NCI-H1092 treated with DMSO at 0.1 percent for 48 hours (cell line): ENCODE measurements at places on chromosomes 6 and 20.

DNA sequence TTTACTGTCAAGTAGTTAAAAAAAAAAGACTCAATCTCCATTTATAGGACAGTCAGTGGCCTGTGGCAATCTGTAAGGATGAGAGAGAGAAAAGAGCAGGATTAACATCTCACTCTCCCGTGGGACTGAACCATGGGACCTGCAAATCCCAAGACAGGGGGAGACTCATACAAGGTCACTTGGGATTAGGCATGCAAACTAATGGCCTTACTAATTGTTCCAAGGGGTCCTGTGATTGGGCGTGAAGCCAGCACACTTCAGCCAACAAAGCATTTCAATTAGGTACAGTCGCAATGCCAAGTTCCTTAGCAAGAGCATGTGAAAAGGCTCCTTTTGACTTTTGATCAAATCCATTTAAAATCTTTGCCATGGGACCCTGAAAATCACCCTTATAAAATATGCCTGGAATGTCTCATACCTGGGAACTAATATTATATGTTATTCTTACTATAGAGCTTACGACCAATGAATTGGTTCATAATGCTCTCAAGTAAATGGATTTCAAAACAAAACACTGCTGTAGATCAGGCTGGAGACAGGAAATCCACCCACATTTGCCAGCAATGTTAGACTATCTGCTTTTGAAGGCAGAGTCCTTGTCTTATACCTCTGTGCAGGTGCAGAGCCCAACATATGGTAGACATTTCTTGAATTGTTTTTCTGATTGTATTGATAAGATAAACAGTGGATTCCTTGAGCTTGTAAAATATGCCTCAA lies 412.5 kb downstream of the GJA1 start:
- no peak for DNase-seq

- DNase-seq, result peak; percentile 7
Observed at GRCh38 chr6:28816909-28817807, 106.6 kb downstream of the TRIM27 start.

DNA sequence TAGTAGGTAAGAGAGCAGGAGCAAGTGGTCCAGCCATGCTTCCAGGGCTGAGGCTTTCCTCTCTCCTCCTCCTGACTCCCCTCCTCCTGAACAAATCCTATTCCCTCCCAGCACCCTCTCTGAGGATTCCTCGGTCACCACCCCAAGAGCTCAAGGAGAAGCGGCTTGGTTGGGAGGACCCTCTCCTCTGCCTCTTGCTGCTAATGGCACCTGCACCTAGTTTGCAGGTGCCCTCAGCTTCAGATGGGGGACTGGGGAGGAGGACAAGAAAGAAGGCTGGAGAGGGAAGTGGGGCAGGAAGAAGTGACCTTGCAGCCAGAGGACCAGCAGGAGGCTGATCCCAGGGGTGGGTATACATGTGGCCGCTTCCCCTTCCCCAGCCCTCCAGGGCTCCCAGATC lies 17.5 kb downstream of the NCR2 start:
- DNase-seq, result no peak

- DNase-seq, result no peak
Observed at GRCh38 chr6:4965562-4966389, 38.1 kb downstream of the RPP40 start.

GRCh38 chr20:59661621-59662020 lies 57.3 kb downstream of the PHACTR3 start:
- DNase-seq, result no peak

- no peak for DNase-seq
Observed at GRCh38 chr6:161480421-161481155, 206.7 kb upstream of the AGPAT4 start.

- DNase-seq, result no peak
Observed at GRCh38 chr6:33259032-33259431, 12.6 kb downstream of the VPS52 start.

- DNase-seq, result peak; percentile 10
Observed at GRCh38 chr6:41371992-41372831, 36.8 kb downstream of the NCR2 start.

- DNase-seq, result peak; percentile 73
Observed at GRCh38 chr6:151349651-151350270, 41.6 kb downstream of the ZBTB2 start.

DNA sequence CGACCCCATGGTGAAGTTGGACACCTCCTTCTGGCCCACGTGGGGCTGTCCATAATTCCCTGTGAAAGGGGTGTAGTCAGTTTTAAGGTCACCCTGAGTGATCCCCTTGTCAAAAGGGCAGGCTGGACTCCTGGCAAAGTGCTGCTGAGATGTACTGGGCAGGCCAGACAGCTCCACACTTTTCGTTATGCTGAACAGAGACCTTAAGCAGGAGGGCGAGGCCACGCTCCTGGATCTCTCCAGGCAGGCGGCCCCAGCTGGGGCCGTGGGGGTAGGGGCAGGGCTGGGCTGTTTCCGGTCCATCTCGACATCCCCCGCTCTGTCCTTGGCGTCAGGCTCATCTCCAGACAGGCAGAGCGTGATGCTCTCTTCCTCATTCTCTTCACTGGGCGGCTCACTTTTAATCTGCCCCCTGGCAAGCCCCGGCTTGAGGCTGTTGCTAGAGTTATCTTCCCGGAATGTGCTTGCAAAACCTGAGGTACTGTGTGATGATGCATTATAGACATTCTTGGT lies 56.7 kb downstream of the GJA10 start:
- no peak for DNase-seq

DNA sequence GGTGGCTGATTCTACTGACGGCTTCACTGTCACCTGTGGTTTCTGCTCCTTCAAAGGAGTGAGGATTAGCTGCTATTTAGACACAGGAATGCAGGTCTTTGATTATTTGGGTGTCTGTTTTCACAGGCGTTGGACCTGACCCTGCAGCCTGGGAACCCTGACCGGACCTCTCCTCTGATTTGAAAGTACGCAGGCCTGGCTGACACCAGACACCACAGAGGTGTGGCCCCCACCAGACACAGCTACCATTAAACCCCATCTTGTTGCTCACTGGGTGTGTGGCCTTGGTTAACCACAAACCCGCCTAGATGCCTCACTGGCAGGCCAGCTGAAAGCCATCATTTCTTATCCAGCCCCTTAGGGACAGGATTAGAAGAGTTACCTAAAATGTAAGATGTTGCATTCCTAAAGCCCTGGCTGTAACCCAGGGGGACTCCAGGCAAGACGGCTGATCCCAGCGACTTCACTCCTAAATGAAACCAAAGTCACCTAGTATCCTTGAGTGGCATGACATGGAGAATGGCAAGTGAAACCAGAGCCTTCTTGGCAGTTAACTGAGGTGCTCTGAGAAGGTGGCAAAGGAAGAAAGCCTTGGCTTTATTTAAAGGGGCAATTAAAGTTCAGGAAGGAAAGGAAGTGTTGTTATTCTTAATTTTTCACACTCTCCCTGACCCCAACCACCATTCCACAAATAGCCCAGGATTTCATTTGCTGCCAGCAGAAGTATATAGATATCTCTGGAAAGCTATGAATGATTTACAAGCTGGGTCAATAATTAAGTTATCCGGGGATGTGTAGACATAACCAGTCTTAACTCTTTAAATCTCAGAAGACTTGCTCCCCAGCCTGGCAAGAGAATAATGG lies 169.9 kb downstream of the QRSL1 start:
- DNase-seq, result no peak

DNA sequence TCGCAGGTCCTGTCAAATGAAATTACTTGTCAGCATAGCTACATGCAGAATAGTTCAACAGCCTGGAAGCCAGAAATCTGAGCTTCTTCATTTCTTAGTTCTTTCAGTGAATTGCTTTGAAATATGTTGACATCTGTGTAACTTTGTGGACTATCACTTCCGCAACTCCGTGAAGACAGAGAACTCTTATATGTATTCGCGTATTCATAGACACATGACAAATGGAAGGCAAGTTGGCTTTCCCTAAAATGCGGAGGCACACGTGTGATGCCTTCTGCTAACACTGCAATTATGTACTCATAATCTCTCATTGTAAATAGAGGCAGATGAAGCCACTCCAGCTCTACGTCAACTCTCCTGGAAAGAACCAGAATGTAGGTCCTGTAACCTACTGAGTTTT lies 701.5 kb downstream of the PRKN start:
- DNase-seq, result no peak

- no peak for DNase-seq
Observed at GRCh38 chr6:84329077-84329476, 101.6 kb upstream of the CEP162 start.

GRCh38 chr20:9068841-9069663 lies at the start of gene PLCB4:
Gene PLCB4 (plus strand): TSS chr20:9069087. CDS start chr20:9307815, 238,728 bp downstream.
- DNase-seq, result peak; percentile 74

- no peak for DNase-seq
Observed at GRCh38 chr6:105648276-105648675, 245.4 kb upstream of the PREP start.

DNA sequence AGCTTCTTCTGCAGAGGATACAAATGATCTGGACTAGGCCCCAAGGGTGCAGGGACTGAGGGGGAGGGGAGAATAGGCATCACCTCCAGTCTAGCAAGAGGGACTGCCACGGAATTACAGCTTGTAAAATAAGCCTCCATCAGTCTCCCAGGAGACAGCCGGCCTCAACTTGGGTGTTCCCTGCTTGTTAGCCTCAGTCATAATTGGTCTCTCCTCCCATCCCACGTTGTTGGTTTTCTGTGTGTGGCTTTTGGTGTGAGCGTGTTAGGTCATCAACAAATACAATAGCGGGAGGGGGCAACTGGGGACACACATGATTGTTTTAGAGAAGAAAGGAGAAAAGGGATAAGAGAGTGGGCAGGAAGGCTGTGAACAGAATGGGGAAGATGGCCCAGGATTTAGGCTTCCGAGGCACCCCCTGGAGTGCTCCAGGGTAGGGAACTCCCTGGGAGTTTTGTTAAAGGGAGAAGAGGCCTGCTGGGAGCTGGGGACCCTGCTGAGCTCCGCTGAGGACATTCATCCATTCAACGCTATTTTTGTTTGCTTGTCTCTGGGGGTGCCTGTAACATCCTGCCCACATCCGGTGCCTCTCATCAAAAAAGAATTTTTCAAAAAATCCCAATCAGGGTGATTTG lies 9.2 kb downstream of the FOXA2 start:
- peak; percentile 14 for DNase-seq

DNA sequence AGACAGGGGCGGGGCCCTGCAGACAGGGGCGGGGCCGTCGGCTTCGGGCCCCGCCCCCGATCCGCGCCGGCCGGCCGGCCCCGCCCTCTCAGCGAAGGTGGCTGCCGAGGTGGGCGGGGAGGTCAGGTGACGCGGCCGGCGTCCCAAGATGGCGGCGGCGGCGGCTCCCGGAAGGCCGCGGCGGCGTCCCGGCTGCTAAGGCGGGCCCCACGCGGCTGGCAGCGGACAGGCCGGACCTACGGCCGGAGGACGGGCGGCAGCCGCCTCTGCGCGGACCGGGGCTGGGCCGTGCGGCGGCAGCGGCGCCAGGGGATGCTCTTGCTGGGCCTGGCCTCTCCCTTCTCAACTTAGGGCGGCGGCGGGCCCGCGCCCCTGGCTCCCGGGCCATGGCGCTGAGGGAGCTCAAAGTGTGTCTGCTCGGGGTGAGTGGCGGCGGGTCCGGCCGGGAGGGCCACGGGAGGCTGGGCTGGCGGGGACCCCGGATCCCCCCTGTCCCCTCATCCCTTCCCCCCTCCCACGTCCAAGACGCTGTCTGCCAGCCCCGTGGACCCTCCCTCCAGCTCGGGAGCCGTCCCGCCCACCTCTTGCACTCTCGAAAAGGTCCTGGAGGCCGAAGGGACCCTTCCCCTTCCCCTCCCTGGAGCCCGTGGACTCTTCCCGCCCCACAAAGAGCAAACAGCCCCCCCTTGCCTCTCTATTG lies at the start of gene RAB22A:
RAB22A (plus strand) TSS at position 125 of the 700 bp plus-strand sequence; CDS start at position 387, 262 bp downstream.
- DNase-seq, result peak; percentile 55

GRCh38 chr20:40470445-40471260 lies 218.4 kb downstream of the MAFB start:
- no peak for DNase-seq

GRCh38 chr6:93453956-93454355 lies 34.6 kb upstream of the EPHA7 start:
- DNase-seq, result no peak

- no peak for DNase-seq
Observed at GRCh38 chr6:142935553-142936517, 9.1 kb downstream of the HIVEP2 start.

DNA sequence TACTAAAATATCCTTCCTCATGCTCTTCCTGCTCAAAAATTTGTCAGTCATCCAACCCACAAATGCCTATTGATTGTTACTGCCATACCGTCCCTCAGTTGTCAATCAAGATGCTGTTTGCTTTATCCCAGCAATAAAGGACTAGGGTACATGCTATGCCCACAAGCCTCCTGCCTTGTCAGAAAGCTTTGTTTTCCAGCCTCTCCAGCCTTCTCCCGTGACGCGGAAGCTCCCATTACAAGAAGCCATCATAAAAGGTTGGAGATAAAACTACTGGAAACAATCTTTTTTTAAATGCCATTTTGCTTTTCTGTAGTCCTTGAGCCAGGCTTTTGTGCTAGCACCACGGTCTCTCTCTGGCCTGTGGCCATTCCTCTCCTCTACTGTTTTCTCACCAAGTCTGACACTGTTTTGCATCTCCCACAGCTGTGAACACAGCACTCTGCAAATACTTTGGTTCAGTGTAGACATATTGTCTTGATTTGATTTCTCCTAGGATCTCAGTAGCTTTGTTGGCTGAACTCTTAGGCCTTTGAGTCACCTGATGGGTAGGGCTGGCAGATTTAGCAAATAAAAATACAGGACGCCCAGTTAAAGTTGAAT lies 495.7 kb upstream of the JARID2 start:
- DNase-seq, result no peak
